Effector memory CD8-positive, alpha-beta T cell (primary cell): ENCODE measurements at places on chromosomes 7 and 10.
A peak's percentile ranks its signal among the peaks of the same experiment; 100 is the strongest.

GRCh38 chr7:73512018-73512780, 9.9 kb downstream of the BAZ1B start:
- DNase-seq = no peak

GRCh38 chr7:46320956-46321355, 399.9 kb upstream of the IGFBP3 start:
- DNase-seq = no peak

DNA sequence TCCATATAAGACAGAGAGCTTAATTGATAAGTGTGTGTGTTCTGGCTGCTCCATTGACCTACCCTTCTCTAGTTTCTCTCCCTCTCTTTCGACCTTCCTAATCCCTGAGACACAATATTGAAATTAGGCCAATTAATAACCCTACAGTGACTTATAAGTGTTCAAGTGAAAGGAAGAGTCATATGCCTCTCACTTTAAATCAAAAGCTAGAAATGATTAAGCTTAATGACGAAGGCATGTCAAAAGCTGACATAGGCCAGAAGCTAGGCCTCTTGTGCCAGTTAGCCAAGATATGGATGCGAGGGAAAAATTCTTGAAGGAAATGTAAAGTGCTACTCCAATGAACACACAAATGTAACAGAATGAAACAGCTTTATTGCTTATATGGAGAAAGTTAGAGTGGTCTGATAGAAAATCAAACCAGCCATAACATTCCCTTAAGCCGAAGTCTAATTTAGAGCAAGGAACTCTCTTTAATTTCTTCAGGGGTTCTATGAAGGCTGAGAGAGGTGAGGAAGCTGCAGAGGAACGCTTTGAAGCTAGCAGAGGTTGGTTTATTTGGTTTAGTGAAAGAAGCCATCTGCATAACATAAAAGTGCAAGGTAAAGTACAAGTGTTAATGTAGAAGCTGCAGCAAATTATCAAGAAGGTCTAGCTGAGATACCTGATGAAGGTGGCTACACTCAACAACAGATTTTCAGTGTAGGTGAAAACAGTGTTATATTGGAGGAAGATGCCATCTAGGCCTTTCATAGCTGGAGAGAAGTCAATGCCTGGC, 53.8 kb downstream of the ST7 start:
- no peak for DNase-seq

DNA sequence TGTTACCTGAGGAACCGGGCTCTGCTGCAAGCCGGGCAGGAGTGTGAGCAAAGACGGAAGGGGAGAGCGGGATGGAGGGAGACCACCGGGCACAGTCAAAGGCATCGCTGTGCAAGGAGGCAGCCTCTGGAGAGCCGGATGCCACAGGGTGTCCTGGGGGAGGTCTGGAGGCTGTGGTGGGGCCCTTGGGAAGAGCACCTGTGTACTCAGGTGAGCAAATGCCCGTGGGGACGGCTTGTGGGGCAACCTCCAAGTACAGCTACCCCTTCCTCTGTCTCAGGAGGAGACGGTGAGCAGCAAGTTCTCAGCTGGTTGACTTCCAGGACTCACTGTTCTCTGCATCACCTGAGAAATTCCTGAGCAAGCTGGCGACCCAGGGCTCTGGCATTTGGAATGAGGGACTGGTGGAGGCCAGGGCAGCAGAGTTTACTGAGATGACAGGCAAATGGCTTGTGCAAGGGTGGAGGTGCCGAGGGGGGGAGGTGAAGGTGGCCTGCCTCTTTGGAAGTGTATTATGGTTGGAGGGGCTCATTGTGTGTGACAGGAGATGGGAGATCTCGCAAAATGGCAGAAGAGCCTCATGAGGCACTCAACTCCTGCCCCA, 345.2 kb upstream of the SHH start:
- DNase-seq = no peak

- DNase-seq = no peak
Observed at GRCh38 chr7:17070231-17070708, 188.5 kb upstream of the AGR3 start.

- no peak for DNase-seq
Observed at GRCh38 chr7:116801092-116801710, 61.2 kb upstream of the CAPZA2 start.

DNA sequence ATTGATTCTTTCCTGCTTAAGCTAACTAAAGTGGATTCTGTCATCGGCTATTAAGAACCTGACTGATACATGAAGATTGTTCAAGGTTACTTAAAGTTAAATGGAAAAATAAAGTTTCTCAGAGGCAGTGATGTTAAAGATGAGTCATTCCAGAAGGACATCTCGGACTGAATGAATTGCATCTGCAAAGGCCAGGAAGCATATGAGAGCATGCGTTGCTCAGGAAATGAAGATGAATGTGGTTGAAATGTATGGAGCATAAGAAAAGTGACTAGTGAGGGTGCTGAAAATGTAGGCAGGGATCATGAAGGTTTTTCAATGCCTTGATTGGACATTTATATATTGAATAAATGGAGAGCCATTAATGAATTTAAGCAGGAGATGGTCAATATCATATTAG, 133.9 kb upstream of the GHITM start:
- no peak for DNase-seq

GRCh38 chr10:90775351-90776028, 82.3 kb downstream of the HTR7 start:
- no peak for DNase-seq

GRCh38 chr7:36305648-36306047, 84.0 kb upstream of the ANLN start:
- no peak for DNase-seq

DNA sequence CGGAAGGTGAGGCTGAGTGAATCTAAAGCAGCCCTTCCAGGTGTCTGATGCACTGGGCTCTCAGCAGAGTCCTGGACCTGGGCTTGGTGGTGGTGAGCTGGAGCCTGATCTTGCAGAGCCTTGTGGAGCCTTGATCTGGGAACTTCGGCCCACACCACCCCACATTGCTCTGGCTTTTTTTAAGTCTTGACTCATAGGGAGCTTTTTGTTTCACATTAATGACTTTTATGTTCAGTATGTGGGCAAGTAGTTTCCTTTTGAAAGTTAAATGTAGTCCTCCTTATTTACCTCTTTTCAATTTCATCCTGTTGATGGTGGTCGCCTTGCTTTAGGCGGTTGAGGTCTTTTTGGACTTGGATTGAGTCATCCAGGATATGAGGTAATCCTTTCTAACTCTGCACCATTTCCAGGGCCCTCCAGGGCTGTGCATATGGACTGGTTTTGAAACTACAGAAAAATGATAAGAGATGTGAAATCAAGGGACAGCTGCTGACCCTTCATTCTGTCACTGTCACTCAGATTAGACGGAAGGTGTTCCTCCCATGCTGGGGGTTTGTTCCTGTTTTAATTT, 2.9 kb upstream of the NRAP start:
- no peak for DNase-seq

GRCh38 chr7:154909241-154910105, 93.5 kb downstream of the PAXIP1 start:
- no peak for DNase-seq

- DNase-seq = no peak
Observed at GRCh38 chr7:49660170-49660783, 113.2 kb upstream of the VWC2 start.

GRCh38 chr10:107873007-107873406, 708.5 kb upstream of the SORCS1 start:
- DNase-seq = no peak

DNA sequence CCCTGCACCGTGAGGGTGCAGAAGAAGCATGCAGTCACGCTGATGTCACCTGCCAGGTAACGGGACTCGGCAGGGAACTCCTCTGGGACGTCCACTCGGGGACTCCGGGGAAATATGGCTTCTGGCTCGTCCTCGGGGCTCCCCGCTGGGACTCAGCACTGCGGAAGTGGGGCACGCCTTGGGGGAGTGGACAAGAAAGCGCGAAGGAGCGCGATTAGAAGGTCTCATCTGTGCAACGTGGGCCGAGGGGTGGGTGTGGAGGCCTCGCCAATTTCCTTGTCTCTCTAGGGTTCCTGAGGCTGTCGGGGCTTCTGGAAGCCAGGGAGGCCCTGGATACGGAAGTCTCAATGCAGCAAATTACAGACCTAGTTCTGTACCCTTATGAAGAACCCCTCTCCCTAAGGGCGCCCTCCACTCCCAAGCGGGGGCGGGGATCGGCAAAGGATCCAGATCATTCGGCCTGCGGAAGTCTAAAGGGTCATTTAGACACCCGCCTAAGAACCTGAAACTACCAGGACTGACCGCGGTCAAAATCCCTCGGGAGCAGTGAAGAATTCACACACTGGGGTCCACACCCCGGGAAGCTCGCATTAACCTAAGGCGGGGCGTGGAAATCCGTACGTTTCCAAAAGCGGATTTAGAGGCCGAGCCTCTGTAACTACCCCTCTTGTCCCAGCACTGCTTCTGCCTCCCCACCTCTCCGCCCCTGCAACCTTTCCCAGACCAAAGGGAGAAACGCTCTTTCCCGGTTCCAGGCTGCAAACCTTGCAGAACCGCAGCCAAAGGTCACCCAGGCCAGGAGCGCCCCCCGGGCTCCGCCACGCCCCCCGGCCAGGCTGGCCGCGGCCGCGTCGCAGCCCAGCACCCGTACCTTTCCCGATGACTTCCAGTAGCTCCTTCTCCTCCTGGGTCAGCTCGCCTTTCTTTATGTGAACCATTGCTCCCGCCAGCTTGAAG, 640 bp downstream of the ANKMY2 start:
- DNase-seq = peak; percentile 54

- DNase-seq = no peak
Observed at GRCh38 chr10:188546-188945, 53.3 kb downstream of the ZMYND11 start.

- DNase-seq = no peak
Observed at GRCh38 chr10:114967071-114967470, 29.1 kb downstream of the TRUB1 start.

DNA sequence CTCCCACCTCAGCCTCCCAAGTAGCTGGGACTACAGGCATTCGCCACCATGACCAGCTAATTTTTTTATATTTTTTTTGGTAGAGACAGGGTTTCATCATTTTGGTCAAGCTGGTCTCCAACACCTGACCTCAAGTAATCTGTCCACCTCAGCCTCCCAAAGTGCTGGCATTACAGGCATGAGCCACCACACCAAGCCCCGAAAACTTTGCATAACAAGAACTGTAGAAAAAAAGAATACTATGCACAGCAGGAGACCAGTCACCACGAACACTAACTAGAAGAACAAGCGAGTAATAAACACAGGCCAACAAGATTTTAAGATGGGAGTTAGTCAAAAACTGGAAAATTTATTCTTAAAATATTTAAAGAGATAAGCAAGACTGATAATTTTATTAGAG, 447.0 kb downstream of the ETV1 start:
- no peak for DNase-seq

- no peak for DNase-seq
Observed at GRCh38 chr7:101567230-101567629, 61.9 kb downstream of the MYL10 start.

- DNase-seq = no peak
Observed at GRCh38 chr10:1128649-1129048, 72.5 kb downstream of the WDR37 start.

- DNase-seq = no peak
Observed at GRCh38 chr7:20033621-20034400, 183.4 kb downstream of the MACC1 start.

GRCh38 chr10:1354809-1355710, 298.9 kb downstream of the WDR37 start:
- DNase-seq = no peak

- DNase-seq = no peak
Observed at GRCh38 chr10:76126607-76127527, 695.4 kb downstream of the LRMDA start.

GRCh38 chr10:129954492-129955315, 9.4 kb downstream of the EBF3 start:
- DNase-seq = no peak
